Esophagus squamous epithelium (tissue), 5 donors: ENCODE measurements at places on chromosomes 4 and X. TPM values are rescaled to one million over a fixed set of nuclear protein-coding genes. Genes with fewer than 3 reads are reported as not detected.

Gene HDAC8
- total RNA-seq = 16.9 TPM

Gene ARHGAP6
- 9.5 TPM for total RNA-seq

Gene EGF
- total RNA-seq = 0.70 TPM

Gene SUPT20HL1
- not detected for total RNA-seq

Gene GABRA4
- 0.13 TPM for total RNA-seq

Gene SPACA5
- total RNA-seq = not detected

Gene PALLD
- 136 TPM for total RNA-seq

Gene CTAG2
- total RNA-seq = not detected

Gene VSIG4
- total RNA-seq = 84.2 TPM

Gene DMP1
- total RNA-seq = not detected

Gene DCUN1D4
- 33.0 TPM for total RNA-seq

Gene ART3
- total RNA-seq = 0.85 TPM

Gene MRPS18C
- total RNA-seq = 20.5 TPM

Gene NOA1
- 27.1 TPM for total RNA-seq

Gene PAGE1
- not detected for total RNA-seq

Gene GAGE2A
- not detected for total RNA-seq

Gene CLDN2
- not detected for total RNA-seq

Gene ARR3
- total RNA-seq = not detected

Gene CD38
- total RNA-seq = 1.1 TPM

Gene DOCK11
- total RNA-seq = 13.4 TPM

Gene TTC29
- not detected for total RNA-seq

Gene HSFX3
- not detected for total RNA-seq

Gene DCHS2
- 1.5 TPM for total RNA-seq

Gene FATE1
- not detected for total RNA-seq

Gene CFAP47
- total RNA-seq = not detected

Gene ATP2B3
- total RNA-seq = not detected

Gene IL2
- not detected for total RNA-seq

Gene RNF150
- 6.7 TPM for total RNA-seq

Gene CCDC149
- total RNA-seq = 1.8 TPM

Gene ZNF185
- 205 TPM for total RNA-seq

Gene REST
- 23.8 TPM for total RNA-seq
